Left renal pelvis (tissue), 4 donors: ENCODE measurements at places on chromosomes 3 and 15. TPM values are rescaled to one million over a fixed set of nuclear protein-coding genes. Genes with fewer than 3 reads are reported as not detected.

Gene POLG
- 56.2 TPM for polyA plus RNA-seq

Gene TNFAIP8L3
- polyA plus RNA-seq, result 1.3 TPM

Gene SHC4
- polyA plus RNA-seq, result 2.9 TPM

DNA sequence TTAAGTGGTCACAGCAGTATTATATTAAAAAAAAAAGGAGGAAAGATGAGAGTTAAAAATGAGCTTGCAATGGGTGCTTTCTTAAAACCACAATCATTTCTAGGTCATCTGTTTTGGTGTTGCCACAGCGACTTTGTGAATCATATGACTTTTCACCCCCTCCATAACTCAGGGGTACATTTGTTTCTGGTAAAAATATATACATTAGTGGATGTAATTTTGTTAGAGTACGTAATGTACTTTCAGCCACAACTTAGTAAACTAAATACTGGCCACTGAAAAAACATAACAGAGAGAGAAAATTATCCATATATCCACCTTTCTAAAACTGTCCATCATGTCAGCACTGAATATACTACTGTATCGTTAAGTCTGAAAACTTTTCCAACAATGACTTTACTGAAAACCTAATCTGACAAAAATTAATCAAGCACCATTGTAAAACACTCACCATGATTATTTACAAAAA is 3.4 kb downstream of the ANKRD28 start:
- DNase-seq, result no peak

- DNase-seq, result no peak
Measured at GRCh38 chr3:113717308-113717707, 20.9 kb upstream of the USF3 start.

DNA sequence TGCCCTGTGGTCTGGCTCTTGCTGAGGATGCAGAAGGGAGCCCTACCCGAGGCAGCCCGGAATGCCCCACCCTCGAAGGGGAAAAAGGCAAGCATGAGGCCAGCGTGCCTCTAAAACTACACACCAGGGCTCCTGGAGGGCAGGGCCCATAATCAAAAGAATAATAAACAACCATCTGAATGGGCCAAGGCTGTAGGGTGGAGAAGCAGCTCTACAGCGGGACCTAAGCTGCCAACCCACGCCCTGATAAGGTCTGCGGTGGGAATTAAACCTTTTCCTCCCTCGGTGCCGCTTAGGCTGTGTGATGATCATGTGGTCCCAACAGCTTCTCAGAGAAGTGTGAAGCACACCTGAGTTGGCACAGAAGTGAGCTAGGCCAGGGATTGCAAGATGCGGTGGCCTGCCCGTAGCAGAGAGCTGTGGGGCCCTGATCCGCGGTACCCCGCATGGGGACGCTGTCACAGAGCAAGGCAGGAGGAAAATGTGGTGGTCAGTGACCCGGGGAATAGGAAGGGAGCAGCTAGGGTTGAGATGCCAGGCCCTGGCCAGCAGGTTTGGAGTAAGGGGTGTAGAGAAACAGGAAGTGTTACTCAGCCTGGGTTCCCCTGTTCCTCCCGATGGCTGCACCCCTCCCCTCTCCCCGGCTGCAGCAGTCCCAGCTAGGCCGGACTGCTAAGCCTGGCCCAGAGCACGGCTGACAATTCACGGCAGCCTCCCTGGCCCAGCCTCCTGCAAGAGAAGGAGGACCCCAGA is 1.1 kb upstream of the C15orf62 start:
- no peak for DNase-seq

DNA sequence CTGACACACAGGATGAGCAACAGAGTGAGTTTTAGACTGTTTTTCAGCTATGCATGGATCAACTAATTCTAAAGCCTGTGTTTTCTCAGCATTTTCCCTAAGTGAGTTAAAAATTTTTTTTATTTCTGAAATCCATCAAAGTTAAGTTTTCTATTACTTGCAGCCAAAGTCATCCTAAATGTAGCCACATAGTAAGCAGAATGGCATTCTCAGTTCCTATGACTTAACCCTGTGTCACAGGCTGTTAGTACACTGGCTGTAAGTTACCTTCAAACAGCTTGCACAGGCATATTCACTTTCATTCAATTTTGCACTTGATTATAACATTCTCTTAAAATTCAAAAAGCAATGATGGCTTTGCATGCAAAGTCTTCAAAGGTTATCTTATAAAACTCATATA is 368.2 kb downstream of the OCA2 start:
- no peak for DNase-seq

DNA sequence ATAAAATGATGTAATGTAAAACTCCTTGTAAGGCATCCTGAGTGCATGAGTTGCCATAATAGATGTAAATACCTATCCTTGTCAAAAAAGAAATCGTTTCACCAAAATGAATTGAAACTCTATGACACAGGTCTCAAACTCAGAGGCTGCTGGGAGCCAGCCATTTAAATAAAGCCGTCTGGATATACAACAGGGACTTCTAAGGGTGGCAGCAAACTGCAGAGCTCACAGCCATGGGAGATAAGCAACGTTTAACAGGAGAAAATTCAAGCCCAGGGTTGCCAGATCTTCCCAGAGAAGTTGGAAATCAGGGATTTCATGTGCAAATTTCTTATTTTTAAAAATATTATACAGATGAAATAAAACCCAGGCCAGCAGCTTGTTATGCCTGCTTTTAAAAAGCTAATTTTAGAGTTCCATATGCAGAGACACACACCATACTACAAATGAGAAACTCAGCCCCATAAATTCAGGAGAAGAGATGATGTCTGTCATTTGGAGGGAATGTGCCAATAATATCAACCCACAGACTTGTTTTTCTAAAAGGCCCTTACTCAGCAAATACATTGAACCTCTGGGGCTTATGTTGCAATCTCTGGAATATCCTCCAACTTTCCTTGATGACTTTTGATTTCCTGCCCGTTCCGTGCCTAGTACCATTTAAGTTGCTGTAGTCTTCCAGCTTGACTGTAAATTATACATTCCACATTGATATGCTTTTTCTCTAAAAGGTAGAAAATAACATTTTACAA is 75.6 kb downstream of the AQP9 start:
- DNase-seq, result no peak

DNA sequence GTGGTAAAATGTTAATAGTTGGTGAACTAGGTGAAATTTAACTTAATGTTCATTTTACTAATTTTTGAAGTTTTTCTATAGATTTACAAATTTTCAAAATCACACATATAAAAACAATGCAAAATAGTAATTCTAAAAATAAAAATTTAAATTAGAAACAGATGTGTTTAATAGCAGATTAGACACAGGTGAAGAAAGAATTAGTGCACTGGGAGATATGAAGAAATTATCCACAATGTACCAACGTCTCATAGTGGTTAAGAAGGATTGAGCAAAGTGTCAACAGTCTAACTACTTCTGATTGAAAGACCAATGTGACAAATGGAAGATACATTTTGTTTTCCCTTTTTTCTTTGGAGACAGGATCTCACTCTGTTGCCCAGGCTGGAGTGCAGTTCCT is 26.5 kb downstream of the SPG11 start:
- DNase-seq, result no peak

- DNase-seq, result no peak
Measured at GRCh38 chr3:56137415-56137814, 330.9 kb downstream of the ERC2 start.

DNA sequence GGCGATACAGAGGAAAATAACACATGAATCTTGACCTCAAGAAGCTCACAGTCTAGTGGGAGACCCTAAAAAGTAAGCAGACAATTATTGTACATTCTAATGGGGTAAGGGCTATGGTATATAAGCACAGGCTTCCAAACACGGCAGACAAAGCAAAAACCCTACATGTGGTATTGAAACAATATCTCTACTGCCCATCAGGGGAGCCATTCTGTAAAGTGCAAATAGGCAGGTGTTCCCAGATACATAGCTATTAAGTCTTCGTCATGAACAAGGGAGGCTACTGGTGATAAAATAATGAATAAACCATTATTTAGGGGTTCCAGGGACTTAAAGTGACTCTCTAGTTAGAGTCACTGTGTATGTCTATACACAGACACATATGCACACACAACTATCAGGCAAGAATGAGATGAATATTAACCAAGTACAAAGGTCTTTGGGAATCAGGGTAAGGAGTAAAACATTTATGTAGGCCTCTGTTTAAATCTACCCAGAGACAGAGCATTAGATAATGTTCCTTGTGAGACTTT is 38.7 kb upstream of the ASB14 start:
- no peak for DNase-seq

- no peak for DNase-seq
Measured at GRCh38 chr3:63395960-63396359, 117.9 kb downstream of the SYNPR start.

DNA sequence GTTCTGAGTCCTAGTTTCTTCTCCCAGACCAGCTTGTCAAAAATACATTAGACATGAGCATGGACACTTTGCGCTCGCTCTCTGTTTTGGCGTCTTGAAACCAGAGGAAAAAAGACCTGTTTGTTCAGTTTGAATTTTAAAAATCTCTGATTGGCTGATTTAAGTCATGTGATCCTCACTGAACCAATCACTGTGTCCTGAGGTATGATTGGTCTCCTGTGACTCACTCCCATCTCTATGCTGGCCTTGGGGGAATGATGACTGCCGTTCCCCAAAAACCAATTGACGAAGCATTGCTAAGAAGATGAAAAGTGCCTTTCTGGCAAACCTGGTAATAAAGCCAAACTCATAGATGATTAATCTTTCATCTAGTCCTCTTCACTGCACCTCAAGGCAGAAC is 256.5 kb downstream of the IL5RA start:
- no peak for DNase-seq

GRCh38 chr3:5687230-5687629 is 499.7 kb downstream of the EDEM1 start:
- DNase-seq, result no peak
